ENCODE measurements at places on chromosomes 5 and 9. TPM values are rescaled to one million over a fixed set of nuclear protein-coding genes. Genes with fewer than 3 reads are reported as not detected.

The TTC16 gene
- not detected for total RNA-seq

The NUTM2F gene
- total RNA-seq, result not detected

The AGXT2 gene
- total RNA-seq, result not detected

The SH2D3C gene
- not detected for total RNA-seq

The NIPAL4 gene
- total RNA-seq, result 0.57 TPM

The SNCAIP gene
- total RNA-seq, result 7.0 TPM

The CDH6 gene
- 5.7 TPM for total RNA-seq

The POU5F2 gene
- total RNA-seq, result 1.7 TPM

The PSD2 gene
- under 0.01 TPM for total RNA-seq

The KCNMB1 gene
- total RNA-seq, result not detected

The CCL27 gene
- not detected for total RNA-seq

The PRRC1 gene
- 81.9 TPM for total RNA-seq

The IFNA21 gene
- not detected for total RNA-seq

The ANKS6 gene
- 19.5 TPM for total RNA-seq

The OMD gene
- not detected for total RNA-seq

The FAM200C gene
- total RNA-seq, result 2.2 TPM

The BTNL3 gene
- not detected for total RNA-seq

The MAMDC2 gene
- total RNA-seq, result 1.8 TPM

The KIAA0825 gene
- 6.0 TPM for total RNA-seq

The PCDHA10 gene
- 0.14 TPM for total RNA-seq

The DNAJC18 gene
- 8.1 TPM for total RNA-seq

The TICAM2 gene
- 1.1 TPM for total RNA-seq

The CDC20B gene
- total RNA-seq, result not detected

The SHOC1 gene
- 0.14 TPM for total RNA-seq

The SPATA31A3 gene
- total RNA-seq, result not detected

The ASPN gene
- 0.44 TPM for total RNA-seq

The SPATA6L gene
- total RNA-seq, result 0.43 TPM

The PCDHB10 gene
- 0.43 TPM for total RNA-seq

The KCNV2 gene
- total RNA-seq, result not detected

The PCDHAC2 gene
- 0.22 TPM for total RNA-seq

The DPM2 gene
- total RNA-seq, result 14.7 TPM

The SCGB3A2 gene
- total RNA-seq, result not detected

The CCDC183 gene
- total RNA-seq, result 0.22 TPM

The KCNN2 gene
- total RNA-seq, result 0.88 TPM

The SPRY4 gene
- total RNA-seq, result 125 TPM

The PCDHB8 gene
- 0.29 TPM for total RNA-seq

The SPATA31C1 gene
- total RNA-seq, result not detected

The ATP6V1G1 gene
- total RNA-seq, result 211 TPM

The NRG2 gene
- total RNA-seq, result 1.0 TPM

All from placental pericyte (primary cell).